ENCODE measurements at places on chromosomes 3 and 15. TPM values are rescaled to one million over a fixed set of nuclear protein-coding genes. Genes with fewer than 3 reads are reported as not detected.

- DNase-seq, result peak; percentile 80
Measured at GRCh38 chr3:99878005-99878404, 60.3 kb downstream of the CMSS1 start.

Gene PRSS50
- not detected for total RNA-seq

DNA sequence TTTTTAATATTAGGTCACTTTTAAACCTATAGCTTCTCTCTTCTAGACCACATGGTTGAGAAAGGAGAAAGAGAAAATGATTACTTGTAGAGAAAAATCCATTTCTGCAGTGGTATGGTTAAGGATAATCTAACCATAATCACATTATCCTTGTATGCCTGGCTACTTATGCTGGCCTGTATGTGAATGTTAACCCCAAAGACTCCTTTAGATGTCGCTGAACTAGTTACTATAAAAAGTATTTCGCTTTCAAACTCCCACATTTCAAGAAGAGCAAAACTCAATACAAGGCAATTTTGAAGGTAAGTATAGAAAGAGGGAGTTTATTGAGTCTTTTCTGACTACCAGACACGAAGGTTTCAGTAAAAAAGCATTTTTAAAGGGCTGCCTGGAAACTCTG is 2.2 kb downstream of the KCTD6 start:
- DNase-seq, result no peak

DNA sequence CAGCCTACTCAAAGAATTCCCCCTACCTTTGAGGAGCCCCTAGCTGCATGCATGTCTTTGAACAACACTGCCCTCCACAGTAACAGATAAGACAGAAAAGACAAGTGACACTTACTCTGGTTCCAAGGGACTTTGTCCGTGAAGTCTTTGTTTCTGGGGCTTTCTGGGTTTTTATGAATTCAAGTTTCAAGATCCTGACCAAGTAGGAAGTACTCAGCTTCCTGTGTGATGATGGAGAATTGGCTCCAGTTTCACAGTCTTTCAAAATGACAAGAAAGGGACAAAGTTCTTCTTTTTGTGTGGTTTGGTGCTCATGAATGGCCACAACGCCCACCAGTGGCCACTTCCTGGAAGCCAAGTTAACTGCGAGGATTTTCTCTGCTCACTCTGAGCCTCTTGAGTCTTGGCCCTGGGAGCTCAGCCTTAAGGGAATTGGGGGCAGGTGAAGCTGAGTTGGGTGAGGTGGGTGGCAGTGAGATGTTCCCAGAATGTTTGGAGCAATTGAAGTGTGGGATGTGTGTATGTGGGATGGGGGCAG is at the start of gene CCR1:
Gene CCR1, minus strand, starts transcription at position 147 of the 538 bp plus-strand sequence. CDS start 4,000 bp downstream, outside the sequence.
- DNase-seq, result peak; percentile 71

Gene A4GNT
- not detected for total RNA-seq

Gene THBS1
- total RNA-seq, result 188 TPM

Gene REC114
- total RNA-seq, result not detected

Gene SRGAP3
- 0.69 TPM for total RNA-seq

DNA sequence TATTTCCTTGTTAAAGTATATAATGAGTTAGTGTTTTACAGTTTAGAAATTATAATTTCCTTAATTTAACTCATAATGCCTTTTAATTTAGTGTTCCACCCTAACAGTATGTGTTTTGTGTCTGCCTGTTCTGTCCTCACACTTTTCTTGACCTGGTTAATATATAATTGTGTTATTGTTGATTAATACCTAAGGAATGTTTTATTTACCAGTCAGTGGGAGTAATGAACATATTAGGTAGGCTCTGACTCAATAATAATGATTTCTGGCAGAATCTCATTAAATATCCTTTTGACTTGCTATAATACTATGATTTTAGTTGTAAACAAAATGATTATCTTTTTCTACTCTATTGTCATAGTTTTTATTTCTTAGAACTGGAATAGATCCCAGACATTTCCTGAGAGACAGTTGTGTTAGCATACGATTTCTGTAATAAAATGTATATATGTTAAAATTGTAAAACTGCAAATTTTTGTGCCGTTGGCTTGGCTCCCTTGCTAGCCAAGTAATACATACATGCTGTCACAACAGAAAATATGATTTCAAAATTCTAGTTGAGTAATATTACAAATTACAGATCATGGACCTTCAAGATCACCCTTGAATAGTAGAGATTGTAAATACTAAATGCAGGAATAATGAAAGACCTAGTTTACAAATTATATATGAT is 51.9 kb downstream of the RASA2 start:
- no peak for DNase-seq

DNA sequence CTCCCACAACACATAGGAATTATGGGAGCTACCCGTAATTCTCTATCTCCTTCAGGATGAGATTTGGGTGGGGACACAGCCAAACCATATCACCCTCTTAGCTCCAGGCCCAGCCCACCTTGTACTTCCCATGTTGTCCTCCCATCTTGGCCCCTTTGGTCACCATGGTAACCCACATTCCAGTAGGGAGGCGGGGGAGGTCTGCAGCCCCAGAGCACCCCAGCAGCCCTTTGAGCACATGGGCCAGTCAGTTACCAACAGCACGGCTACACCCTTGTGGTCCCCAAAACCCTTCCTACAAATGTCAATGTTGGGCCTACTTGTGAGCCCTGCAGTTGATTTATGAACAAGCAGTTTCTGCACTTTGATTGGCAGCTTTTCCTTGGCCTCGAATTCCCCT is 84.5 kb downstream of the LRRK1 start:
- DNase-seq, result no peak

GRCh38 chr3:145639875-145640274 is 521.1 kb downstream of the PLOD2 start:
- no peak for DNase-seq
